ENCODE measurements at places on chromosomes 5 and 9.

DNA sequence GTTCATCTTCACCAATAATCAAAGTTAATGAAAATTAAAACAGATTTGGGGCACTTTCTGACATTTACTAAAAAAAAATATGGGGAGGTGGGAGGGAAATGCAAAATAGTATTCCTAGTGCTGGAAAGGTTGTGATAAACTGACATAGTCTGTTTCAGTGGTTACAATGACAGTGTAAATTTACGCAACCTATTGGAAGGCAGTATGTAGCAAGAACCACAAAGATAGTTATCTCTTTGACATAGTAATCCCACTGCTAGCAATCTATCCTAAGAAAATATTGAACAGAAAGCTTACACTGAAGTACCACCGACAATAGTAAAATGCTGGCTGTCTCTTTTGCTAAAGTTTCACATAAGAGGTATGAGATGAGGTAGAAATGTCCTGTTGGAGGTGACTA, 15.1 kb upstream of the EPB41L4B start:
- DNase-seq = no peak

DNA sequence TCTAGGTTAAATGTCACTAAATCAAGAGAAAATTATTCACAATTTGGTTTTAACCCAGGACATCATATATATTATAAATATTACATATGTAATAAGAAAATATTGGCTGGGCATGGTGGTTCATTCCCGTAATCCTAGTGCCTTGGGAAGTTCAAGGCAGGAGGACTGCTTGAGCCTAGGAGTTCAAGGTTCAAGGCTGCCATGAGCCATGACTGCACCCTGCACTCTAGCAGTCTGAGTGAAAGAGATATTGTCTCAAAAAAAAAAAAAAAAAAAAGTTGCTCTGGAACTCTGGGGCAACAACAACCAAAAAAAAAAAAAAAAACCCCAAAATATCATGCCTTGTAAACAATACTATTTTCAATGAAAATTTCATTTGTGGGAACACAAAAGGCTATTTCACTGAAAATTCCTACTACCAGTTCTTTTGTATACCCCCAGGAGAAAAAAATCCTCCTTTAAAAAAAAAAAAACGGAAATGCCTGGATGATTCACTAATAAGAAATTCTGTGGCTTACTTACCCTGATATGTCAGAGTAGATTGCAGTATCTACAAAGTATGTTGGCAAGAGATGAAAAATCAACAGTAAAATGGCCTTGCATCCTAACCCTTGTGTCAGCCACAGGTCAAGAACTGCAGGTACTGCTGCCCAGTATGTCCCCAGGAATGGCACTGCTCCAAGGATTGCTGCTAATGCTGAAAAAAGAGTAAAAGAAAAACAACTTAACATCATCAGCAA, 22.6 kb upstream of the CTNNAL1 start:
- DNase-seq = no peak

DNA sequence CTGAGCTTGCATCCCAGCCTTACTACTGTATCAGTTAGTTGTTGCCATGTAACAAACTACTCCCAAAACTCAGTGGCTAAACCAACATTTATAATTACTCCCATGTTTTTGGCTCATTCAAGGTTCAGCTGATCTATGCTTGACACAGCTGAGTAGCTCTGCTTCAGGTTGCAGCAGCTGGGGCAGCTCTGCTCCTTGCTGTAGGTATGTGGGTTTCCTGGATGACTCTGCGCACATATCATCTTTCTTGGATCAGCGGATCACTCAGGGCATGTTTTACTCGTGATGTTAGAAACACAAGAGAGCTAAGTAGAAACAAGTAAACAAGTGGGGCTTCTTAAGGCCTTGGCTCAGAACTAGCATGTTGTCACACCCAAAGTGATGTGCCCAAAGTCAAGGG, 15.1 kb downstream of the TEK start:
- DNase-seq = no peak

- no peak for DNase-seq
Measured at GRCh38 chr9:93624977-93625376, 48.6 kb downstream of the PHF2 start.

- DNase-seq = no peak
Measured at GRCh38 chr9:120723565-120723964, 9.3 kb upstream of the MEGF9 start.

GRCh38 chr5:8897316-8897715, 648.6 kb downstream of the SEMA5A start:
- DNase-seq = no peak

DNA sequence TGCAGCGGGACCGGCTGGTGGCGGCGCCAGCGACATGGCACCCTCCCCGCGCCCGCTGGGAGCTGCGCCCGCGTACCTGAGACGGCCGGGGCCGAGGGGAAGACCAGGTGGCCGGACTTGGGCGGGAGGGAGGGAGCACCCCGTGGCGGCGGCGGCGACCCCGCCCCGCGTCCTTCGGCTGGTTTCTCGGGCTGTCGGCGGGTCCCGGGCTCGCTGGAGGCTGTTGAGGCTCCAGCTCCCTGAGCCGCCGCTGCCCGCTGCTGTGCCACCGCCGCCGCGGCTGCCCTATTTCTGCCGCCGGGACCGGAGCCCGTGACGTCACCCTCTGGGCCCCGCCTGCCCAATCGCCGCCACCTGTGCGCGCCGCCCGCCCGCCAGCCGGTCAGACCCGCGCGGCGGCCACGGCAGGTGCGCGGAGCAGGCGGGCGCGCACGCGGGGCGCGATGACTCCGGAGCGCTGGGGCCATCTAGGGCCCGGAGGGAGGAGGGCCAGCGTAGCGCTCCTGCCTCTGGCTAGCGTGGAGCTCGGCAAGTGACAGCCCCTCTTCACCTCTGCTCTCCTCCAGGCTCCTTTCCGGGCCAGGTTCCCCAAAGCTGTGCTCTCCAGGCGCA, at the start of gene FSTL4:
FSTL4 (minus strand) TSS at position 293 of the 612 bp plus-strand sequence.
- DNase-seq = peak; percentile 6

- peak; percentile 12 for DNase-seq
Measured at GRCh38 chr5:891837-892393, 686 bp downstream of the BRD9 start.

DNA sequence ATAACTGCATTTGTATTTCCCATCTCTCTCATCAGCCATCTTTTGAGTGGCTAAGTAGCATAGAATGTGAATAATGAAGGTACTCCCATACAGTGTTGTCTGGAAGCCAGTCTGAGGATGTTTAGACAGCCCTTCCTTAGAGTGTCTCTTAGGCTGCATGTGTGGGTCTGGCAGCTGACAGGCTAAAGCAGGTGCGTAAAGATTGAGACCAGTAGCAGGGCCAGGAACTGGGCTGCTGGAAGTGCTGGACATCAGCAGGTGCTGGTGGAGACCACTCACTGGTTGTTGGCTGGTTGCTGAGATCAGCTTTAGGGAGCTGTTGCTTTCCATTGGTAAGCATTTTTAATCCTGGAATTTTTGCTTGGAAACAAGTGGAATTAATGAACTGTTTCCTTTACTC, 197.5 kb downstream of the PCSK5 start:
- no peak for DNase-seq

DNA sequence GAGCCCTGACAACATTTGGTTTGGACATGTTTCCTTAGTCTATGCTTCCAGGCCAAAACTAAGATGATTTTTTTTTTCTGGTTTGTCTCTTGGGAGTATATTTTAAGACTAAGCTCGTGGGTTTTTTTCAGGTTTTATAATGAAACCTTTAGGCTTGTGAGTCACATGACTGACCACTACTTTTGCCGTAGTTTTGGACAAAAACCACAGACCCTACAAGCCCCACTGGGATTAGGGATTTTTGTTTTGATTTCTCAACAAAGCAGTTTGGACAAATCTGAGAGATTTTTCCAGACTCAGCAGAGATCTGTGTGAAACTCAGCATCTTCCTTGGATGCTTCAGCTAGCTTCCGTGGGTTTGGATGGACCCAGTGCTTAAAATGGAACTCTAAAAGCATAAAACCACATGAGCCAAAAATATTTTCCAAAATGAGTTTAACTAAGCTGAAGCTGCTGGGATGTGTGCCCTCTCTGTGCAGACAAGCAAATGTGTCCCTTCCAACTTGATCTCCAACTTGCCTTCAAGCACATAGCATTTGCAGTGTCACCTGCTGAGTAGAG, 70.3 kb upstream of the SMIM15 start:
- no peak for DNase-seq

DNA sequence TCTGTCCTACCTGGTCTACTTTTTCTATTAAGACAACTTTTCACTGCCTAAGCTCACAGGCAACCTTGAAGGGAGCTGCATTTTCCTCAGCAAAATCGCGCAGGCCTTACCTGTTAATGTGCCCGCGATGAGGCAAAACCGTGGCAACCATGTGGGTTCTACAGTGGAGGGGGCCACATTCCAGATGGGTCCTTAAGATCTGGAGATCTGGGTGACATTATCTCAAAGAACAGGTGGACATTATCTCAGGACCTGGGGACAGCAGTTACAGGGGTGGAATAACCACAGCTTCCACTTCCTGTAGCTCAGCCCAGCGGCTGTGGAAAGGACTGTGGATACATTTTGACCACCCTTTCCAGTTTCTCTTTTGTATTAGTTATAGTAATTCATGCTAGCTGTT, 112.8 kb upstream of the PTCH1 start:
- DNase-seq = no peak

DNA sequence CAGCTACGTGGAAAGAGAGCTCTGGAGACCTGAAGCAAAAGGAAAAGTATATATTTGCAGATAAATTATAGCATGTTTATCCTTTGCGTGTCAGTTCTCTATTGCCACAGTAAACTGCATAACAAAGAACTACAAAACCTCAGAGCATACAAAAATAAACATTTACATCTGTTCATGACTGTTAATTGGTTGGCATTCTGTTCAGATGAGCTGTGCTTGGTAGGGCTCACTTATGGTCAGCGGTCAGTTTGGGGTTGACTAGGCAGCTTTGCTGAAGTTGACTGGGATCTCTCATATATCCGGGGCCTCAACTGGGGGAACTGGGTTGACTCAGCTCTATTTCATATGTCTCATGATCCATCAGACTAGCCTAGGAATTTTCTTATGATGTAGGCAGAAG, 257.7 kb downstream of the TLE1 start:
- no peak for DNase-seq

DNA sequence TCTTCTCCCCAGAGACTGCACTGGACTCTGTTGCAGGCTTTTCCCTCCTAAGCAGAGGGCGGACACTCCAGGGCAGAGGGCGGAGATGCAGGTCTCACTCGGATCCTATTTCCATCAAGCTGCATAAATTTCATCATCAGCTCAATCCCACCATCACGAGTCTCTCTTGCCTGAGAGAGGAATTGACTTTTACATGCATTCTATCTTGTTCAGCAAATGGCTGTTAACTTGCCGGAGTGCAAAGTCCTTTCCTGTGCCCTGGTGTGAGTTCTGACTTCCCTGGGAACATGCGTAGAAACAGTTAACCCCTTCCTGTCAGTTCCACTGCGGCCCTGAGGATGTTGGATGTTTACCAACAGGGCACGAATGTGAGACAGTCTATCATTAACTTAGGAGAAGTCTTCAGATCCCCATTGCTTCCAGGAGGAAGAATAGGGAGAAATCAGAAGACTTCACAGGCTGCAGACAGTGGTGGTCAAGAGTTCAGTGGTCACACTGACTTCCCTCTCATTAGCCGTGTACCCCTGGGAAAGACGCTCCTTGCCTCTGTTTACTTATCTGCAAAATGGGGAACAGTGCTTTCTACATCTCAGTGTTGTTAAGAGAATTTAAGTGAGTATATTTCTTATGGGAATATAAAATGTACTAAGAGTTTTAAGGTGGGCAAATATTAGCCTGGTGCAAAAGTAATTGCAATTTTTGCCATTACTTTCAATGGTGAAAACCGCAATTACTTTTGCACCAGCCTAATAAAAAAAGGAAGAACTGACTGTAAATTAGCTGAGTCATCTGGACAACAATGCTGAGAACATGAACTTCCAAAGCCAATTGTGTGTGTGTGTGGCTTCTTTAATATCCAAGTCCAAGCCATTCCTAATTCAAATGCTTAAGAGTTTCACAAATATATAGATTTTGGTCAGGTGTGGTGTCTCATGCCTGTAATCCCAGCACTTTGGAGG, 248.0 kb downstream of the DRD1 start:
- no peak for DNase-seq

GRCh38 chr5:14594378-14595074, 12.9 kb downstream of the OTULINL start:
- DNase-seq = no peak

GRCh38 chr5:125612181-125612721, 811.0 kb upstream of the GRAMD2B start:
- DNase-seq = no peak

- no peak for DNase-seq
Measured at GRCh38 chr9:12798066-12798770, 23.4 kb downstream of the LURAP1L start.

DNA sequence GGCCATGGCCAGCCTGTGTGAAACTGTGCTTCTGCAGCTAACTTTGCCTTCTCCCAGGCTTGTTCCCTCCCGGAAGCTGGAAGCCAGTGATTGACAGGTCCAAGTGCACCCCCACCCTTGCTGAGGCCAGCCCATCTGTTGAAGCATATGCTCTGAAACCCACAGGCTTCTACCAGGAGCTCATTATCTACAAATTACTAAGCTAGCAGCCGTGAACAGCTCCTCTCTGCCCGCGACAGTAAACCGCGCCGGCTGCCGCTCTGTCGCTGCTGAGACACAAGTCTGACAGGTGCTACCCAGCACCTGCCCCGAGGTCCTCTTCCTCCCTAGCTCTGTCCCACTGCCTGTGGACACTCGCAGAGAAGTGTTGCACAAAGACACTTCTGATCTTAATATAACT, 490.9 kb downstream of the GADD45G start:
- no peak for DNase-seq

GRCh38 chr5:153130296-153130695, 360.2 kb upstream of the GRIA1 start:
- DNase-seq = no peak

GRCh38 chr9:6367128-6367890, 39.1 kb downstream of the TPD52L3 start:
- DNase-seq = no peak

- DNase-seq = no peak
Measured at GRCh38 chr5:14397717-14398116, 183.9 kb upstream of the OTULINL start.

DNA sequence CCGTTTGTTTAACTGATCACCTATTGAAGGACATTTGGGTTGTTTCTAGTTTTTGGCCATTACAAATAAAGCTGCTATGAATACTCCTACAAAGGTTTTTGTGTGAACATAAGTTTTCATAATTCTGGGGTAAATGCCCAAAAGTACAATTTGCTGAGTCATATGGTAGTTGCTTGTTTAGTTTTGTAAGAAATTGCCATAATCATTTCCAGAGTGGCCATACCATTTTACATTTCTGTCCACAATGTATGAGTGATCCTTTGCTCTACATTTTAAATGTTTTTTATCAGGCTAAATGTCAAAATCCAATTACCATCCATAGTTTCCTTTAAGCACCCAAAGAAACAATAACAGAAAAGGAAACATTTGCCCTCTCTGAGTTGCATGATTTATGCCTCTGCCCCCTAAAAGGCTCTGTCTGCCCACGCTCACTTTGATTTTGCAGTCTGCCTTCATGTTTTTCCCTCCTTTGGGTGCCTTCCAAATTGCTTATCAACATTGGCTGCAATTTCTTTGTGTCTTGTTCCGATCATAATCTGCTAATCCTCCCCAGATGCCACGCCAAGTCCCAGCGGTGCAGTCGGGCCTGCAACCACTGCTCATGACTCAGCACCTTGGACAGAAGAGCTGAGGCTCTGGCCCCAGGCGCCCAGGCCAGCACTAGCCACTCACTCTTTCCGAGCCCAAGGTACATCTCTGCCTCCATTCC, 339.2 kb downstream of the PIK3R1 start:
- DNase-seq = no peak
